ENCODE measurements at places on chromosomes 7 and 10. TPM values are rescaled to one million over a fixed set of nuclear protein-coding genes. Genes with fewer than 3 reads are reported as not detected.

DNA sequence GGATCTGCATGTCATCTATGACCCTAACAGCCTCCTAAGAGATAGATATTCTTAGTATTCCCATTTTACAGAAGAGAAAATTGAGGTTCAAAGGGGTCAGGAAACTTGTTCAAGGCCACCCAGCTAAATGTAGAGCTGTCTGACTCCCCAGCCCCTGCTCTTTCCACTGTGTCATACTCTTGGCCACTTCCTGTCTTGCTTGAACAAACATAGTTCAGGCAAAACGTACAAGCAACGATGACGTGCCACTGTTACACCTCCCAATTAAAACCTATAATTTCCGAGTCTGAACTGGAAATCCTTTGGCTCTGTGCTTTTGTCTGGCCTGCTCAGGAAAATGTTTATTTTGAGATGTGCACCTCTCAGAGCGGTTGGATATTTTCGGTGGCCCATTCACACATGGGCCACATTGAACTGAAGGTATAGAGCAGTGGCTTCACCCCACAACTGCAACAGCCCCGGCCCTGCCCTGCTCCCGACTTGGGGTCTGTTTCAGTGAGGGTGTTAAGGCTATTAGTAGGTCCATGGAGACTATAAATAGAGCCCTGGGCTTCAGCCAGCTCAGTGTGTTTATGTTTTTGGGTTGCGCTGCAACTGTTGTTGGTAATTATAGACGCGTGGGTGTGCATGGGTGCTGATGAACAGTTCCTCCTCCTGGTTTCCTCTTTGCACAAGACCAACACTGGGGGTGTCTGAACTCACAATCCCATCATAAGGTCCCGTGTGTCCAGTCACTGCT, 172.3 kb upstream of the ADO start:
- peak; percentile 12 for DNase-seq

DNA sequence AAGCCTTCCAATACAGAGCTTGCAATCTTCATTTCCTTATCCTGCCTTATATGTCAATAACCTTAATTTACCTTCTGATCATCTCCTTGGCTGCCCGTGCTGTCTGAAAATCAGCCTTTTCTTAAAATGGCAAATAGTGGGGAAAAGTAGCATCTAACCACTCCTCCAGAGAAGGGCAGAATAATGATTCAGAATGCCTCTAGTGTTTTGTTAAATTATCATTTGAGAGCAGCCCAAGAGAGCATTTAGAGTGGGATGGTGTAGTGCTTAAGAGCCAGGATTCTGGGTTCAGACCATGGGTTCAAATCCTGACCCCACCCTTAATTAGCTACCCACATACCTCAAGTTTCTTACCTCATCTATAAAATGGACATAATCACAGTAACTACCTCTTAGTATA, 4.6 kb upstream of the TMEM139 start:
- DNase-seq, result no peak

GRCh38 chr7:151925446-151926335, 30.6 kb upstream of the GALNTL5 start:
- DNase-seq, result peak; percentile 25

DNA sequence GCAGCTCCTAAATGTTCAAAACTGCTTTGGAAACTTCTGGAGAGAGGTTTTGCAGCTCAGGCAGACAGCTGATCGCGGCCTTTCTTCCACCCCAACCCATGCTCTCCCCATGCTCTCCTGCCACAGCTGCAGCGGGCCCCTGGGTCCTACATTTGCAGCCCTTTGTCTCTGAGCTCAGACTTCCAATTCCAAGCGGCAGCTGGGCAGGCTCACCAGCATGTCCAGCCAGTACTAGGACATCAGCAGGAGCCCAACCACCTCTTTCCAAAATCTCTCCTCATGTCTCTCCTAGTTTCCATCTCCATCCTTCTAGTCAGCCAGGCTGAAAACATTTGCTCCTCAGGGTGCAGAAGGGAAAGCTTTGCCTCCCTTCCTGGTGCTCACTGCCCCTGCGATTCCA, 6.0 kb downstream of the LEP start:
- no peak for DNase-seq

- no peak for DNase-seq
Measured at GRCh38 chr10:43210556-43210955, 56.3 kb downstream of the RASGEF1A start.

DNA sequence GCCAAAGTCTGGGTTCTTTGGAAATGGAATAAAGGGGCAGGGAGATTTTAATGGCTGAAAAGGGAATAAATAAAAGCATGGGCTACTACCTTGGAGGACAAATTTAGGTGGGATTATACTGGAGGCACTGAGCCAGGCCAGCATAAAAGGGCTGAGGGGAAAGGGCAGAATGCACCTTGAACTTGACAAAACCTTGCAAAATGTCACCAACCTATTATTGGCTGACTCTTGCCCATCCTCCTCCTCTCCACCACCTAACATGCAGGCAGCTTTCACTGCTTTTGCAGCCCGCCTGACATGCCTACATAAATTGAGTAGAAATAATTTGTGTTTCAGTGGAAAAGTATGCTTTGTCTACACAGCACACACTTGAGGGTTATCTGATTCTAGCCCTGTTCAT, 65.3 kb upstream of the ABLIM1 start:
- no peak for DNase-seq

DNA sequence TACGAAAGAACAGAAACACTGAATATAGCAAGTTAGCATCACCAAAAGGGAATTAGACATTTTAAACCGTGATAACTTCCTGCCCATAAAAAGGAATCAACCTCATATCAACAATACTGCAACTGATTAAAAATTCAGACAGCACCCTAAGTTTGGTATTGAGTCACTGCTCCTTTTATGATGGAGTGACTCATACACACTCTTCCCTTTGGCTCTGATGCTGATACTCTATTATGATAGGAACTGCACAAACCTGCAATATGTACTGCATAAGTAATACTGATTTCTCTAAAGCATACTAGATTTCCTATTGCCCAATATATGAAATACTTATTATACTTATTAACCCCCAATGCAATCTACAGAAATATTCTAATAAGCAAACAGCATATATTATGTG, 118.7 kb downstream of the PARD3 start:
- no peak for DNase-seq

Gene VAX1
- total RNA-seq, result not detected

Gene FKBP6
- total RNA-seq, result not detected

Gene TMEM139
- total RNA-seq, result 6.6 TPM

Gene GLI3
- 15.6 TPM for total RNA-seq

Gene CCDC172
- not detected for total RNA-seq

Gene OGDHL
- 40.3 TPM for total RNA-seq

Gene GRIFIN
- total RNA-seq, result not detected

Gene PKD2L1
- not detected for total RNA-seq

Gene BLNK
- total RNA-seq, result 36.9 TPM

Gene TSPAN12
- 53.7 TPM for total RNA-seq

All from thyroid gland (tissue), 4 donors.